ENCODE measurements at places on chromosomes 16 and 17.

DNA sequence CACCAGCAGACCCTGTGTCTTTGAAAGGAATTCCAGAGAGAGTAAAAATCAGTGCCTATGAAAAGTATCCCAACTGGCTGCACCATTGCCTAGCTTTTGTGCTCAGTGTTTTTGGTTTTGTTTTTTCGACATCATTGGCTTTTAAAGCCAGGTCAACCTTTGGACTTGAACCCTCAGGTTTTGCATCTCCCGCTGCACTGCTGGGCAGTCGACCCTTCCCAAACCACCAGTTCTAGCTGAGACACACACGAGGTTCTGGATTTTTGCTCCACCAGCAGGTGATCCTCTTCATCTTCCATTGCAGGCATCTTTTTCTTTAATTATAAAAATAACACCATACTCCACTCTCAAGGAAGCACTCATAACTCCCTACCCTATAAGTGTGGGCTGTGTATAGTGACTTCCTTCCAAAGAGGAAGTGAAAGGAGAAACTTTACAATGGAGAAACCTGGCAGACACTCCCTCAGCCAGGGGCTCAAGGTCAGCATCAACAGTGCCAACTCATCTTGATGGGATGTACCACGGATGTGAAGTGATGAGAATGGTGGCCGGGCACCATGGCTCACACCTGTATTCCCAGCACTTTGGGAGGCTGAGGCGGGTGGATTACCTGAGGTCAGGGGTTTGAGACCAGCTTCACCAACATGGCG, 57.8 kb downstream of the BMERB1 start:
- DNase-seq, result no peak

DNA sequence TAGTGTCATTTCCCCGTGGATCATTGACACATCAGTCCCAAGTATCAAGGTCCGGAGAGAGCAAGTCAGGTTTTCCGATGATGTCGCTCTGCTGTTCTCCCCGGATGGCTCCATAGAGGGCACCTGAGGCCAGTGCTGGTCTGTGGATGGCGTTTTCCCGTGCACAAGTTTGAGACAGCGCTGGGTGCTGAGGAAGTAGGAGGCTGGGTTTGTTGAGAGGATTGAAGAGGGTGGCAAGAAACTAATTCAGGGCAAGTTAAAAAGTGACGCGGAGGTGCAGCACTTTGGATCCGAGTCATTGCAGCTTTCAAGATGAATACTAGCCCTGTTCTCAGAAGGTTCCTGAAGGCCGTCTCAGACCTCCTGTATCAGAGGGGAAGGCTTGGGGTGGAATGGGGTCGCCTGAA, 7.7 kb downstream of the NUBP1 start:
- no peak for DNase-seq

GRCh38 chr16:1998360-1998835, 8.6 kb downstream of the SYNGR3 start:
- no peak for DNase-seq

- DNase-seq, result no peak
Measured at GRCh38 chr16:14041164-14041563, 30.0 kb upstream of the MRTFB start.

GRCh38 chr17:31570951-31571892, 179.7 kb downstream of the RAB11FIP4 start:
- DNase-seq, result no peak

DNA sequence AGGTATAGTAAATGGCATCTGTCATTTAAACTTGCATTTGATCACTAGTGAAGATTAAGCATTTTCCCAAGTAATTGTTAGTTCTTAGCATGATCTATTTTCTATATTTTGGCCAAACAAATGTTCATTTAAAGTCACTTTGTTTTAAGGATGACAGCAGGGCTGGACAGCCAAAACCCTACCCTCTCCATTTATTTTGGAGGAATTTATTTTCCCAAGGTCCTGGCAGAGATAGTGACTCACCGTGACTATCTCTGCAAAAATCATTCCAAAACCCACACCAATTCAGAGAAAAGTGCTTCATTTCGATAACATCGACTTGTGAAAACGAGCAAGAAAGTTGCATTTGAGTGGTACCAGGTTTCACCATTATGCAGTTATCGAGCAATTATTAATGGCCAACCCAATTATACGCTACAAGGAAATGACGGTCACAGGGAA, 665 bp upstream of the AKAP1 start:
- no peak for DNase-seq

GRCh38 chr17:19672009-19672750, 23.6 kb downstream of the ALDH3A2 start:
- no peak for DNase-seq

- no peak for DNase-seq
Measured at GRCh38 chr16:31202414-31203375, at the start of gene PYCARD. Gene PYCARD (minus strand): TSS chr16:31202760. CDS start chr16:31202690, 70 bp downstream.

DNA sequence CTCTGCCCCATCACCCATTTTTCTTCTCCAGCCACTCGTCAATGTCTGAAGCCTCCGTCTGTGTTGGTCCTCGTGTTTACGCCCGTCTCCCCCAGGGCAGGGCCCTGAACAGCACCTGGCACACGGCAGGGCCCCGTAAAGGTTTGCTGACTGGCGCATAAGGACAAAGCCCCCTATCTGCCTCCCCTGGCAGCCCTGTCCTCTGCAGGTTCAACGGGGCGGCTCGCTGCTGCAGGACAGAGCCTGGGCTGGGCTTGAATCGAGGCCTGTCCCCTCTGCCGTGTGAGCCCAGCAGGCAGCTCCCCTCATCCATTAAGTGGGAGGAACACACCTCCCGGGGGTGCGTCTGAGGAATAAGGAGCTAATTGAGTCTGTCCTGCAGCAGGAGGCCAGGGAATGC, 46.1 kb upstream of the PABPN1L start:
- no peak for DNase-seq

DNA sequence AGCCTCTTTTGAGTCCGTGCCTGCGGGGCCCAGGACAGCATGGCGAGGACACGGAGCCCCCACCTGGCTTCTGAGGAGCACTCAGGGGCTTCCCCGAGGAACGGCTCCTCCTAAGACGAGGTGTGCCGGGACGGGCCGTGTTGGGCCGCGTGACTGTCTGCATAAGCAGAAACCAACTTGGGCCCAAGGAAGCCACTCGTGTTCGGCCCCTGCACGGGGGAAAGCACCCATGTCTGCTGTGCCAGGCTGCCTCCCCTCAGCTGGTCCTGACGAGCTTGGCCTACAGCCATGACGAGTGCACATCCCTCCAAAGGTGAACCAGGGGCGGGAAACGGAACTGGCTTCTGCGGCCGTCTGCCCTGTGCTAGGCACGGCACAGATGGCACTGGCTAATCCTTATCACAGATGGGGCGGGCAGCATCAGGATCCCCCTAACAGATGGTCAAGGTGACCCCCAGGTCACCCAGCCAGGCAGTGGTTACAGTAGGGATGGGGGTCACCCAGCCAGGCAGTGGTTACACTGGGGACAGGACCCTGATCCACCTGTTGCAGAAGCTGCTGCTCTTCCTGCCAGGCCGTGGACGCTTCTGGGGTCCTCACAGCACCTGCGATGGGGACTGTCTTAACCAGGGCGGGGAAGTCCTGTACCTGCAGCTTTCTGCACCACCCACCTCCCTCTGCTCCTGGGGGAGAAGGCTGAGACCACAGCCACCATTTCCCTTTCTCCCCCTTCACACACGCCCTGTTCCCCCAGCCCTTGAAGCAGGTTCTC, 25.6 kb downstream of the MRM3 start:
- DNase-seq, result no peak

- no peak for DNase-seq
Measured at GRCh38 chr16:80896776-80897175, 92.4 kb upstream of the CDYL2 start.

DNA sequence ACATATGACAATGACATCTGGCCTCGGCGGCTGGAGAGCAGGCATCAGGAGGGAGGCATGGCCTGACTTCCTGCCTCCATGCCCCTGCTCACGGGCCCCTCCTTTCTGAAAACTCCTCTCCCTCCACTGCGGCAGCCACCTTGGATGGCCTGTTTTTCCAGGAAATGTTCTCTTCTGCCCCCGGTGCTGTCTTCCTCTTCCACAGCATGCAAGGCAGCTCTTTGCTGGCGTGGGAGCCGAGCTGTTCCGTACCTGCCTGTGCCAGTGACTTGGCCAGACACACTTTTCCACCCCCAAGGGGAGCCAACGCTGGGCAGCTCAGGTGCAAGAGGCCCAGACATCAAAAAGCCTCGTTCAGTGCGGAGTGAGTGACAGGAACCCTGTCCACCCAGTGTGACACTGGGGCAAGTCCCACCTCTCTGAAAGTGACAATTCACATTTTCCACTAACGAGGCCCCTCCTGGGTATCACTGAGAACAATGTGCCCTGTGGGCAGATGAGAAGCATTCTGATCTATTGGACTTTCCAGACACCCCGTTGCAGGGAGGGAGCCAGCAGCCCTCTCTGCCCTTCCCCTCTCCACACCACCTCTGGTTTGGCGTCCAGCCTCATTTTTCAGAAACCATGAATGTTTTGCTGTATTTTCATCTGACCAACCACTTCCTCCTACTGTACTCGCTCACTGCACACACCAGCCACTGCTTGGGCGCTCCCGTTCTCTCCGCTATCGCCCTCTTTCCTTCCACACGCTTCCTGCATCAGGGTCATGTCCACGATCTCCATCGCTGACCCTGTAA, 31.2 kb downstream of the NSMCE1 start:
- peak; percentile 75 for DNase-seq

DNA sequence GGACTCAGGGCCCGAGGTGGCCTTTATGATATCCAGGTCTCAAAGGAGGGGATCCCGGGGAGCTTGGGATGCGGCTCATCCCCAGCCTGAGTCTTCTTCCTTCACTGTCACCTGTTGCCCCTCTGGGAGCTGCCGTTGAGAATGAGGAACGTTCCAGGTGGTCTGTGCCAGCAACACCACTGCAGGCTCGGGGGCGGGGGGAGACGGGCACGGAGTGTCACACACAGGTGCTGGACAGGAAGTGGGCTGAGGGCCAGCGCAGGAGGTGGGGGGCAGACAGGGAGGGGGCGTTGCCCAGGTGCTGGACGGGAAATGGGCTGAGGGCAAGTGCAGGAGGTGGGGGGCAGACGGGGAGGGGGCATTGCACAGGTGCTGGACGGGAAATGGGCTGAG, 28.2 kb downstream of the METRNL start:
- DNase-seq, result no peak

- no peak for DNase-seq
Measured at GRCh38 chr17:76667786-76668453, 24.4 kb upstream of the ST6GALNAC1 start.

DNA sequence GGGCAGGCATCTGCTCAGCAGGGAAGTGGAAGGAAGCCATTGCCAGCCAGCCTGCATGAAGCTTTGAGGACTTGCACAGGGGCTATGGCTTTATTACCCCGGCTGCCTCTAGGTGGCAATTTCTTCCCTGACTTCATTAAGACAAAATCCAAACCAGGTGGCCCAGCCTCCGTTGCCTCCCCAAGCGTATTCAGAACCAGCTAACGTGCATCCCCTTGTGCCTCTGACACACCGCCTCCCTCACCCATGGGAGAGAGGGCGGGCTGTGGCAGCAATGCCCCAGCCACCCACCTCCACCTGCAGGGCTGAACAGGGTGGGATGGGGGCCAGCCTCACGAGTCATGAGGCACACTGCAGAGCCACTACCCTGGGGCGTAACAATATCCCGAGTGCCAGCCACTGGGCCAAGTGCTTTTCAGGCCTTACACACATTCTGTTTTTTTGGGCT, 6.8 kb downstream of the KIFC3 start:
- peak; percentile 46 for DNase-seq

- DNase-seq, result no peak
Measured at GRCh38 chr17:38510421-38511149, 82.3 kb downstream of the ARHGAP23 start.

DNA sequence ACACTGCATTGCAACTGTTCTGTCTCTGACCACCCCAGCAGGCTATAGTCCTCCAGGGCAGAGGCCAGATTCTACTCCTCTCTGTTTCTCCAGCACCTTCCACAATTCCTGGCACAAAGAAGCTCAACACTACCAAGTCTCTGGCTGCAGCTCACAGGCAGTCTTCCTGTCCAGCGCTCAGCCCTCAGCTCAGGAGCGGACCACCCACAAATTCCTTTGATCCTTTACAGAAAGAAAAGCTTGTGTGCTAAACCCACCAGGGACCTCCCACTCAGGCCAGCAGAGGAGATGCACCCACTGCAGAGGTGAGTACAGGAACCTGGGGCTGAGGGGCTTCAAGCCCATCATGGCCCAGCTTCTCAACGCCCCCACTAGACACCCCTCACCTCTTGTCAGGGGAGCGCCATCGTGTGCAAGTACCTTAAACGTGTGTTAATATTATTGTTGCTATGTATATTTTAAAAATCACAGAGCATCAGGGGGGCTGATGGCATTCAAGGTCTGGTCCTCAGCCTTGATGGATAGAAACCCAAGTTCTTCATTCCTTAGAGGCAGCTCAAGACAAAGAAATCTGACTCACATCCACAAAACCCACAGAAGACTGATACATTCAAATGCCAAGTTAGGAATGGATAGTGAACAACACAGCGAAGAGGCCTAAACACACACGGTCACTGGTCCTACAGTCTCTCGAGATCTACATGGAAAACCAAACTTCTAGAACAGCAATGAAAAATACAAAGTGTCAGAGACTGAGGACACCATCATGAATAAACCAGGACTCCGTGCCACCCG, 8.4 kb downstream of the HSDL1 start:
- no peak for DNase-seq

All from CD4-positive, alpha-beta T cell treated with Interleukin-4 for 1 hour (primary cell).